ENCODE measurements at places on chromosomes 12 and 14.

DNA sequence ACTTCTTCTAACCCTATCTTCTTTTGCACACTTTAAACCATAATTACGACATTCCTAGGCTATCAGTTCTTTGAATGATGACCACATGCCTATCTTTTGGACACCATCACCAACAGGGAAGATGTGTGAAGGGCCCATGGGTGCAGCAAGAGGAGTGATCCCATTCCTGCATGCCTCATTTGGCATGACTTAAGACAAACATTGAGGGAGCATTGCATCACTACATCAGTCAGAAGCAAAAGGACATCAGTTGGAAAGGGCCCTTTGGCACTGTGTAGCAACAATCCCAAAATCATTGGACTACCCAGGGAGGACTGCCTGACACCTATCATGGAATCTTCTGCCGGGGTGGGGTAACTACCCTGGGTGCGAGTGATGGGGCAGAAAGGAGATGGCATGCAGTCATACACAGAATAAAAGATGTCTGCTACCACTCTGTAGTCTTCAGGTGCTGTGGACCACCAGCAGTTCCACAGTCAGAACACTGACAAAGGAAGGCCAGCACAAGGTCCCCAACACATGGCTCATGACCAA, 10.7 kb upstream of the TMBIM6 start:
- DNase-seq, result no peak

DNA sequence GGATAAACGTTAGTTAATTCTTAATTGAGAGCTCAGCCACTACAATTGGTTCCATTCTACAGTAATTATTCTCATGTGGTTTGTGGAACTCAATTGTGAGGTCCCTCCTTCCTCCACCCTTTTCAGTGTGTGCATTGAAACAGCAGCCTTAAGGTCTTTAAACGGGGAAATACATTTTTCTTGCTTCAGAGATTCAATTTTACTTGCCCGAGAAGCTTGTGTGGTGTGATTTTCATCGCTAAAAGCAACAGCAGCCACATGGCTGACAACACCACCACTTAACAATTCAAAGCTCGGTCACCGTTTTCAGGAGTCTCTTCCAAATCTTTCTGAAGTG, 733 bp upstream of the PPFIBP1 start:
- DNase-seq, result no peak

GRCh38 chr14:104676694-104677511, 12.5 kb upstream of the INF2 start:
- DNase-seq, result peak; percentile 55

DNA sequence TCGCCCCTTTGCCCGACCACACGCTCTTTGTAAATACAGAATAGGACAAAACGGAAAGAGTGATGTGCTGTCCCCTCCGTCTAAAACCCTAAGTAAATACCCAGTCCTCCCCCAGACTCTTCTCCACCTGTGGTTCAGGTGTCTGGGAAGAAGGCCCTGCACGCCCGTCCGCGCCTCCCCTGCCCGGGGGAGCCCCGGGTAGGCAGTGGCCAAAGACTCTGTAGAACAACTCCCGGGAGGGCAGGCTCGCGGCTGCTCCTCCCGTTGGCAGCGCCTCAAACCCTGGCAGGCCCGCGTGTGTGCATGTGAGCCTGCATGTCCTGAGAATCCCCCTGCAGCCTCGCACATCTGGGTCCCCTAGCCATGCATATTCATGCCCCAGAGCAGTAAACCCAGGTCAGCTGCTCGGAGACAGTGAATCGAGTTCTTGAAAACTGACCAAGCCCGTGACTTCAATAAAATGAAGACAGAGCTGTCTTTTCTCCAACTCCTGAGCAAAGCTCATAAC, 165.8 kb downstream of the MON2 start:
- peak; percentile 45 for DNase-seq

- DNase-seq, result no peak
Measured at GRCh38 chr12:121472150-121472905, 72.4 kb downstream of the RNF34 start.

- no peak for DNase-seq
Measured at GRCh38 chr14:24952851-24953666, 96.9 kb downstream of the STXBP6 start.

DNA sequence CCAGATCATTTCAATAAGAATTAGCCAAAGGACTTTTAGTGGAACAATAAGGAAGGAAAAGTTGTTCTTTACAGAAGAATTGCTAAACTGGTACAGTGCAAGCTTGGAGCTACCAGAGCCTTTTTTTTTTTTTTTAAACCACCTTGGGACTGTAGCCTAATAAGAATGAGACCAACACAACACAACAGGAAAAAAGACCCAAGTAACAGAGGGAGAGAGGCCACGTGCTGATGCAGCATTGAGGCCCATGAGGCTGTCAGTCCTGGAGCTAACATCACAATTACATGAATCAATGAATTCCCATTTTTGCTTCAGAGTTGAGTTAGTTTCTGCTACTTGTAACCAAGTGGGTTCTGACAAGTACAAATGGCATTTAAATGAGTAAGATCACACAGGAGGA, 149.0 kb upstream of the EEA1 start:
- no peak for DNase-seq

DNA sequence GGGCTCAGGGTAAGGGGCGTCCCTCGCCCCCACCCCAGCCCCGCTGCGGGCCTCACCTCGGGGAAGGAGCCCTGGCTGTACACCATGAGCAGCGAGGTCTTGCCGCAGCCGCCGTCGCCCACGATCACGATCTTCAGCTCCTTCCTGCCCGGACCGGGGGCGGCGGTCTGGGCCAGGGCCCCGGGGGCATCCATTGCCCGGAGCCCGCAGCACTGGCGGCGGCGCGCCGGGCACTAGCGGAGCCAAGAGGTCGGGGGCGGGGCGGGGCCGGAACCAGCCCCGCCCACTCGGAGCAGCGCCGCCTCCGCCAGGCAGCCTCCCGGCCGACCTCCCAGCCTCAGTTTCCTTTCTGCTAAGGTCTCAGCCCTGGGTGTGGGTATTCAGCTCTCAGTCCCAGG, at the start of gene RHOF:
Gene RHOF (minus strand): TSS at position 249 of the 398 bp plus-strand sequence. CDS start 55 bp downstream, at position 194.
- peak; percentile 64 for DNase-seq

GRCh38 chr12:98696036-98696646, 51.1 kb downstream of the APAF1 start:
- no peak for DNase-seq

DNA sequence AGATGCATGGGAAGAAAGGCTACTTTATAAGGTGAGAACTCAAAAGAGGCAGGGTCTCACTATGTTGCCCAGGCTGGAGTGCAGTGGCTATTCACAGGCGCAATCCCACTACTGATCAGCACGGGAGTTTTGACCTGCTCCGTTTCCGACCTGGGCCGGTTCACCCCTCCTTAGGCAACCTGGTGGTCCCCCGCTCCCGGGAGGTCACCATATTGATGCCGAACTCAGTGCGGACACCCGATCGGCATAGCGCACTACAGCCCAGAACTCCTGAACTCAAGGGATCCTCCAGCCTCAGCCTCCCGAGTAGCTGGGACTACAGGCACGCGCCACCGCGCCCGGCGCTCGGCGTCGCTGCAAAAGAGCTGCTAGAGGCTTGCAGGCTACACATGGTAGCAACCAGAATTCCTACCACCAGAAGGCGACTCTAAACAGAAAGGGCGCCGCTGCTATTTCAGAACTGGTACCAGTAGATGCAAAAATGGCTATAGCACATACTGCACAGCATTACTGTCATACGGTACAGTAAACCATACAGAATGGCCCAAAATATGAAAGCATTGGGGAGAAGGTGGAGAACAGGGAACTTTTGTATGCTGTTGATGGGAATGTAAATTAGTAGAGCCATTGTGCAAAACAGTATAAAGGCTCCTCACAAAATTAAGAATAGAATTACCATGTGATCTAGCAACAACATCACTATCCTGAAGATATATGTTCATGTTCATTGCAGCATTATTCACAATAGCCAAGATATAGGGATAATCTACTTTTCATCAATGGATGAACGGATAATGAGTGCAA, 1.2 kb upstream of the NEMF start:
- peak; percentile 60 for DNase-seq

DNA sequence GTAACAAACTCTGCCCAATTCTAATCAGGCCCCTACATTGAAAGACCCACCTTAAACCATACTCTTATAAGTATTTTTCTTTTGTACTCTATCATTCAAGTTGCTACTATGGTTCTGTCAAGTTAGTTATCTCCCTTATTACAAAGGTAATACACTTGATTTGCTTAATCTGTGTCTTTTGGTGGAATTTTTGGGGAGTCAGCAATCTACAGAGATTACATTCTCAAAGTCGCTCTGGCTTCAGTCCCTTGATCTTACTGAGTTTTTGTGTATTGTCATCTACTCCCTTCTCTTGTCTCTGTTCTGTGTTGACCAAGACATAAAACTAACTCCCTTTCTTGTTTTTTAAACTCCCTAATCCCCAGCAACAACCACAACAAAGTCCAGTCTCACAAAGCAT, 353.1 kb downstream of the LRIG3 start:
- DNase-seq, result no peak

GRCh38 chr14:50045837-50046236, 70.5 kb downstream of the VCPKMT start:
- no peak for DNase-seq

DNA sequence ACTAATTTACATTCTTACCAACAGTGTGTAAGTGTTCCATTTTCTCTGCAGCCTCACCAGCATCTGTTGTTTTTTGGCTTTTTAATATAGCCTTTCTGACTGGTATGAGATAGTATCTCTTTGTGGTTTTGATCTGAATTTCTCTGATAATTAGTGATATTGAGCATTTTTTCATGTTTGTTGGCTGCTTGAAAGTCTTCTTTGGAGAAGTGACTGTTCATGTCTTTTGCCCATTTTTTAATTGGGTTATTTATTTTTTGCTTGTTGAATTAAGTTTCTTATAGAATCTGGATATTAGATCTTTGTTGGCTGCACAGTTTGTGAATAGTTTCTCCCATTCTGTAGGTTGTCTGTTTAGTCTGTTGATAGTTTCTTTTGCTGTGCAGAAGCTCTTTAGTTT, 48.0 kb upstream of the OR6J1 start:
- DNase-seq, result no peak
